Fibroblast of the aortic adventitia (primary cell): ENCODE measurements at places on chromosomes 12 and 14.

GRCh38 chr14:58629281-58629680 lies 8.5 kb upstream of the DACT1 start:
- no peak for DNase-seq

DNA sequence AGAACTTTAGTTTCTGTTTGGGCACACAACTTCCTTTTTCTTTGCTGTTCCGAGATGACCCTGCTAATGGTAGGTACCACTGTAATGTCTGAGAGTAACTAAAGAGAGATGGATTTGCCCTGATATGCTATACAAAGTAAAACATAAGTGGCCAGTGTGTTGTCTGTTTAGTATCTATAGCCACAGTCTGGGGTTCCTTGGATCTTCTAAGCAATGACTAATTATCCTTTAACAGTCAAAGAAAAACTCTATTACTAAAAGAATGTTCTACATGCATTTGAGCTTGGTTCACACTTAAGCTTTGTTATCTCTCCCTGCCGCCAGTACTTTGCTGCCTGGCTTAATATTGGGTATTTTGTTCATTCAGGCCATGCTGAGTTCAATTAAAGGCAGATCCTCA lies 1051.9 kb upstream of the FLRT2 start:
- DNase-seq = no peak

- DNase-seq = no peak
These were observed 67.1 kb downstream of the PRORP start for GRCh38 chr14:35189422-35189821.

DNA sequence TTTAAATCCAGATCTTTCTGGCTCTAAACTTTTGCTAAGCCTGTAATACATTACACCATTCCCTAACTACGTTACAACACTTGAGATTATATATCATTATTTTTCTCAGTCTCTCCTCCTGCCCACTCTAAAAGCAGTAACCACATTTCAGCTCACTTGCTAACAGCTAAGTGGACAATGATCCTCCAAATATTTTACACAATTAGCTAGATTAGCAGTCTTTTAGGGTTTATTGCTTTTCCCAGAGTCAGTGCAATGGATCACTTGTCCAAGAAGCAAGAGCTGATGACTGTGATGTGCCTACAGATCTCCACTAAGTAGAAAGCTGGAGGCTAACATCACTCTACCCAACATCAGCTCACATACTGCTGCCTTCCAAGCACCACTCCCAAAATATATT lies 17.6 kb downstream of the CPNE8 start:
- no peak for DNase-seq

DNA sequence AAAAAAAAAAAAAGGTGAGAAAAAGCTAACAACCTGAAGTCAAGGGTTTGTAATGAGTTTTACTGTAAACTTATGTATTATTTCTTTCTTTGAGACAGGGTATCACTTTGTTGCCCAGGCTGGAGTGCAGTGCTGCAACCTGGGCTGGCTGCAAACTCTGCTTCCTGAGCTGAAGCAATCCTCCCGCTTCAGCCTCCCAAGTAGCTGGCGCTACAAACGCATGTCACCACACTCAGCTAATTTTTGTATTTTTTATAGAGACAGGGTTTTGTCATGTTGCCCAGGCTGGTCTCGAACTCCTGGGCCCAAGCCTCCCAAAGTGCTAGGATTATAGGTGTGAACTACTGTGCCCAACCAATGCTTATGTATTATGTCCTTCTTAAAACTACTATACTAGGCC lies 9.2 kb downstream of the ATF7 start:
- DNase-seq = no peak

- peak; percentile 97 for DNase-seq
These were observed 13.9 kb upstream of the TCP11L2 start for GRCh38 chr12:106288494-106289195.

GRCh38 chr12:115636546-115636945 lies 640.9 kb downstream of the MED13L start:
- DNase-seq = no peak

- DNase-seq = no peak
These were observed 109.8 kb upstream of the GPHB5 start for GRCh38 chr14:63428486-63428885.

GRCh38 chr14:73567951-73568885 lies 795 bp upstream of the ACOT2 start:
- DNase-seq = peak; percentile 48

GRCh38 chr12:53939141-53940108 lies 794 bp downstream of the HOXC13 start:
- DNase-seq = peak; percentile 31

DNA sequence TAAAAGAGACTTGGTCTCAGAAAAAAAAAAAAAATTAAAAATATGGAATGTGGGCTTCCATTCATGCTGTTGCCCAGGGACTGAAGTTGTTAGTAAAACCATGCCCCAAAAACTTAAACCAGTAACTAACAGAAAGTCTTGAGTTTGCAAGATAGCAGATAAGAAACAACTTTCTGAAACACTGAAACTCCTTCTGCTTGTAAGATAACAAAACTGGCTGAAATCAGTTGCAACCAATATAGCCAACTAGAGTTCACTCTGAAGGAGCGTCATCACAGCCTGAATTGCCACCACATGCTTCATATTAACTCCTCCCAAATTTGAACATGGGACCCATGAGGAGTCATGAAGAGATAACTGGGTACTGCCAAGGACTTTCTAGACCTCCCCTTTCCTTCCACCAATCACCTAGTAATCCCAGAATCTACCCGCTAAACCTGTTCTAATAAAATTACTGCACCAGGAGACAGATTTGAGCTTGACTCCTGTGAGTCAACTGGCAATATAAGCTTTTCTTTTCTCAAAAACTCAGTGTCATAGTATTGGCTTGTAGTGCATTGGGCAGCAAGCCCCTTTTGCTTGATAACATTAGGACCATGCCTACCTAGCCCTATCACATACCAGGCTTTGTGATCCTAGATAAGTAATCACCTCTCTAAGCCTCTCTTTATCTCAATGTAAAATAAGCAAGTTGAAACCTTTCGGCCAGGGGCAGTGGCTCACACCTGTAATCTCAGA lies 53.6 kb downstream of the R3HDM2 start:
- DNase-seq = peak; percentile 48

GRCh38 chr12:14952299-14952921 lies 9.0 kb downstream of the ARHGDIB start:
- DNase-seq = peak; percentile 68

GRCh38 chr12:106389151-106389550 lies 31.6 kb downstream of the POLR3B start:
- no peak for DNase-seq

DNA sequence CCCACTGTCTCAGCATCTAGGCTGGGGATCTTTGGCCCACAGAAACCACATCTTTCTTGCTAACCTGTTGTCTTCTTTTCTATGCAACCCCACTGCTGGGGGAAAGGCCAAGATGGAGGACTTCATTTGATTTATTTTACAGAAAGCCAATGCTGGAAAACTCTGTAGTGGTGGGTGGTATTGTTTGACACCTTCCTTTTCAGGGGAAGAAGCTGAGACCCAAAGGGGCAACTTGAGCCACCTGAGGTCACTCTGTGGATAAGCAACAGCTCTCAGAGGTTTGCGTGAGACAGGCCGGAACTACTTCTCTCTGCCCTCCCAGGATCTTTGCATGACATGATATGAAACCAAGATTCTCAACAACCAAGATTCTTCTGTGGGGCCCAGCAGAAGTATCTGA lies 645.2 kb downstream of the VRK1 start:
- no peak for DNase-seq

DNA sequence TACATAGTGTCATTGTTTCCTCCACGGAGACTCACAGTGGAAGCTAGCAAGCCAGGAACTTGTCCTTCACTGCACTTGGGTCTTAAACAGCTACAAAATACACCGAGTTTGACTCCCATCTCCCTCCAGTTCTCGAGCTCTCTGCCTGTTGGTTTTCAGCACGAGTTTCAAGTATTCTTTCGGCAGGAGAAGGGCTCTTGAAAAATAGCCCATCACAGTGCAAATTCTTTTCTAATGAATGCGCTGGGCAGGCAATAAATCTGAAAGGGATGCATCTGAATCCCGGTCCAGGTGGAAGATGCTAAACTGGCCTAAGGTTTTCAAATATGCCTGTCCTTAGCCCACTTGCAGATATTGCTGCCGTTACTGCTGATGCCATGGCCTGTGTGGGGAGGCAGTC lies 173.9 kb downstream of the CACNA1C start:
- peak; percentile 19 for DNase-seq

GRCh38 chr12:49236423-49236822 lies 28.5 kb upstream of the TUBA1C start:
- DNase-seq = no peak

- DNase-seq = no peak
These were observed 38.9 kb upstream of the NTF3 start for GRCh38 chr12:5392961-5393360.
